ENCODE measurements at places on chromosomes 4 and X.

DNA sequence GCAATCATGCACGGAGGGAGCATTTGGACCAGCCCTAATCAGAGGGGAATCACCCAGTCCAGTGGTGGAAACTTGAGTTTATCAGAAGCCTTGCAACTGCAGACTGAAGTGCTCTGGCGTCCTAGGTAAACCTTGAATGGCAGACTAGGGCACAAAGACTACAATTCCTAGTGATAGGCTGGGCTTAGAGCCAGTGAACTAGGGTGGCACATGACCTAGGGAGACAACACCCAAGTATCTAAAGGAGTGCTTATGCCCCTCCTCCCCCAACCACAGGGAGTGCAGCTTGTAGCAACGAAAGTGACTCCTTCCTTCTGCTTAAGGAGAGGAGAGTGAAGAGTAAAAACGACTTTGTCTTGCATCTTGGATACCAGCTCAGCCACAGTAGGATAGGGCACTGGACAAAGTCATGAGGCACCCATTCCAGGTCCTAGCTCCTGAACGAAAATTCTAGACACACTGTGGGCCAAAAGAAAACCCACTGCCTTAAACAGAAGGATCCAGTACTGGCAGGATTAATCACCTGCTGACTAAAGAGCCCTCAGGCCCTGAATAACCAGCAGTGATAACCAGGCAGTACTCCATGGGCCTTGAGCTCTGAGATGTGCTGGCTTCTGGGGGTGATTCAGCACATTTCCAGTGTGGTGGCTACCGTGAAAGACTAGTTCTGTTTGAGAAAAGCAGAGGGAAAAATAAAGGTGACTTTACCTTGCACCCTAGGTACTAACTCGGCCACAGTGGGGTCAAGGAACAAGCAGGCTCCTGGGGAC lies 58.7 kb upstream of the STARD8 start:
- DNase-seq: no peak

DNA sequence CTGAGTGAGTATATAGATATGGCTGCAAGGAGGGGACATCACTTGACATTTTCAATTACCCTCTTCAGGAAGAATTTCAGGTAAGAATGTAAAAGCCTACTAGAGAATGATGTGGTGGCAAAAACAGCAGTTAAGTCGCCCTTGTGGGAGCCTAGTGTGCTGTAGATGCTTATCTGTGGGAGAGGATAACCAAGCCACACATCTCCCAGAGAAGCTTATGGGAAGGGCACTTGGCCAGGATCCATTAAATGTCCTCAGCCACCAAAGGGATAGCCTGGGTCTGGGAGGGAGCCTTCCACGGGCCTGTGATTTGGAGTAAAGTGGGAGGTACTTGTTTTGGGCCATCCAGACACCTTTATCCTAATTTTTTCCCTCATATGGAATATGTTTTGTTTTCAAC lies 41.3 kb upstream of the BCLAF3 start:
- DNase-seq: no peak

GRCh38 chrX:28847423-28847822 lies 260.2 kb downstream of the IL1RAPL1 start:
- no peak for DNase-seq

GRCh38 chr4:41611881-41612871 lies 74.2 kb downstream of the LIMCH1 start:
- no peak for DNase-seq

GRCh38 chr4:151784706-151785105 lies 23.9 kb upstream of the GATB start:
- DNase-seq: no peak

GRCh38 chrX:24214568-24214967 lies 65.0 kb downstream of the ZFX start:
- peak; percentile 2 for DNase-seq

DNA sequence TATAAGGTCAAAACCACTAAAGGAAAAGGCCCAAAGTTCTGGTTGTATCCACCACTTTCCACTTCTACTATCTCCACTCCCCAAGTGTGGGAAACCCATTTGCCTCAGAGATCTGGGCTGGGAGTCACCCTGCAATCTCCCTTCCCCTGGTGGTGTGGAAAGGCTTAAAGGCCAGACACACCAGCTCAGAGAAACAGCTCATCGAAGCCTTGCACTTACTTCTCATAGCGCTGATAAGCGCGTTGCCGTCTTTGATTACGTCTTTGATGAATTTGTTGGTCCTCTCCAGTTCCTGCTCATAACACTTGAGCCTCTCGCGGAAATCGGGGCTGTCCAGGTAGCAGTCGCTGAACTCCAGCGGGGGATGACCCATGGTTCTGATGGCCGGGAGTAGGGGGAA lies 647 bp downstream of the OPHN1 start:
- peak; percentile 9 for DNase-seq

DNA sequence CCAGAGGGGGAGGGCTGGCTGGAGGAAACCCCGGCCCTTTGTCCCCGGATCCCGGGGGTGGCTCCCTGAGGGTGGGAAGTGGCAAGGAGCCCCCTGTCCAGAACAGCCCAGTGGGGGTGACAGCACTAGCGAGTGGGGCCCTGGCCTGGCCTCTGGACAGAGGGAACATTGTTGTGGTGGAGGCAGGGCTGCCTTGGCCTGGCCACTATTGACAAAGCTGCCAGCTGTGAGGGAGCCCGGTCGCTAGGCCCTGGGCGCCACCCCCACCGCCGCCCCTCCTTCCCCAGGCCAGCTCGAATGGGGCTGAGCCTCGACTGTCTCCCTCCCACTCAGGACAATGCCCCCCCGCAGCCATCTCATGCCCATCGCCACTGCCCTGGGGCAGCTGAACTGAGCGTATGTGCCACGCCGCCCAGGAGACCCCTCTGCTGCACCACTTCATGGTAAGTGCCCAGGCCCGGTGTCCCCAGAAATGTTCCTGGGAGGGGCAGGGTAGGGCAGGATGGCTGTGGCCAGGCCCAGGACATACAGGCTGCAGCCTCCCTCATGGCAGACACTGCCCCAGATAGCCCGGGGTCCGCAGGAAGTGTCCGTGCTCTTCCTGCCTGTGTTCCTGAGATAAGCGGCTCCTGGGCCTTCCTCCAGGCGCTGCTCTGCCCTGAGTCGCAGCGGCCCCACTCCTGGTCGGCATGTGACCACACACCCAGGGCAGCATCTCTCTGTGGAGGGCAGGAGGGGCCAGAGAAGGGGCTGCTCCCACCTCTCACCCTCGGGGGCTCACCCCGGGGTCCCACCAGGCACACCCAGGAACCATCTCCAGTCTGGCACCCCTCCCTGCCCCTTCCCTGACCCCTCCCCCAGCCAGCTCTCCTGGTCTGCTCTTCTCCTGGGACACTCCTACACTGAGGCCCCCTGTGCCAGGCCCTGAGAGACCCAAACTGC lies 1.4 kb downstream of the PLXNB3 start:
- DNase-seq: no peak

GRCh38 chrX:132810964-132811712 lies 147.3 kb downstream of the HS6ST2 start:
- no peak for DNase-seq

- DNase-seq: no peak
These were observed 47.3 kb downstream of the PDE5A start for GRCh38 chr4:119581190-119581873.

GRCh38 chr4:48931459-48931858 lies 24.9 kb upstream of the OCIAD2 start:
- no peak for DNase-seq

DNA sequence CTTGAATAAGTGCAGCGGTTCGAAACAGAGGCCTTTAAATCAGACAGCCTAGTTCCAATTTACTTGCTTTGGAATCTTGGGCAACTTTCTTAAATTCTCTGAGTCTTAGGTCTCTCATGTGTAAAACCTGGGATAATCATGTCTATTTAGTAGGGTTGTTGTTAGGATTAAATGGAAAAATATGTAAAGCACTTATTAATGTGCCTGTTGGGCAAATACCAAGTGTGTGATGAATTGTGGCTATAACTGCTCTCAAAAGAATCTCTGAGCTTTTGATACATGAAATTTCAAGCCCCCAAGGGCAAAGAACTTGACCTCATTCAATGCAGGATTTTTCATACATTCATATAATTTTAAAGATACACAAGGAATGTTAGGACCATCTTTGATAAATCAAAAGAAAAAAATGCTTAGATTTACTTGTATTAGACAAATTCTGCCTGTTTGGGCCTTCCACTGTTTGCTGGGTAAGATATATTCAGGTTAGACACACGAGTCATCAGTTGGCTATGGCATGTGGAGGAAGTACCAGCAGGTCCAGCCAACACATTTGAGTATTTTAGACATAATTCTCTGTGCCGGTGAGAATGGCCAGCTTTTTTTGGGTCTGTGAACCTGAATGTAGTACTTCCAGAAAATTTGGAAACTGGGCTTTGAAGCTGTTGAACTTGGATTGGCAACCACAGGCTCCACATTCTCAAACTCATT lies 241.4 kb upstream of the CNKSR2 start:
- DNase-seq: no peak

Measured in DMS79 treated with DMSO at 0.1 percent for 48 hours (cell line).